ENCODE measurements at places on chromosomes 6 and 20. TPM values are rescaled to one million over a fixed set of nuclear protein-coding genes. Genes with fewer than 3 reads are reported as not detected.

SIRPD gene
- total RNA-seq = not detected

CNKSR3 gene
- 7.7 TPM for total RNA-seq

PRPF6 gene
- total RNA-seq = 55.3 TPM

HLA-A gene
- total RNA-seq = 478 TPM

LRFN2 gene
- total RNA-seq = not detected

ADAM33 gene
- 229 TPM for total RNA-seq

OR2J3 gene
- total RNA-seq = not detected

CLIC5 gene
- 0.16 TPM for total RNA-seq

SRSF12 gene
- total RNA-seq = 0.36 TPM

FOXQ1 gene
- 1.5 TPM for total RNA-seq

NKX2-4 gene
- not detected for total RNA-seq

PPP1R3G gene
- total RNA-seq = 6.2 TPM

OR2H1 gene
- not detected for total RNA-seq

C20orf141 gene
- not detected for total RNA-seq

ASIP gene
- total RNA-seq = 0.32 TPM

GPR6 gene
- total RNA-seq = not detected

FOXA2 gene
- total RNA-seq = not detected

GSTA2 gene
- total RNA-seq = not detected

VNN1 gene
- total RNA-seq = not detected

SSTR4 gene
- 0.16 TPM for total RNA-seq

OR12D3 gene
- not detected for total RNA-seq

APCDD1L gene
- 9.8 TPM for total RNA-seq

POPDC3 gene
- 50.3 TPM for total RNA-seq

ZSCAN16 gene
- total RNA-seq = 1.9 TPM

VWA7 gene
- 0.97 TPM for total RNA-seq

CDSN gene
- total RNA-seq = not detected

CD93 gene
- 0.32 TPM for total RNA-seq

PGM3 gene
- total RNA-seq = 91.2 TPM

LY6G6D gene
- not detected for total RNA-seq

PDE7B gene
- 50.4 TPM for total RNA-seq

TTLL9 gene
- total RNA-seq = not detected

UNC5CL gene
- total RNA-seq = 0.12 TPM

PNLDC1 gene
- 0.81 TPM for total RNA-seq

SPTLC3 gene
- total RNA-seq = 3.6 TPM

PRSS16 gene
- not detected for total RNA-seq

ARHGAP18 gene
- total RNA-seq = 32.9 TPM

TSPYL4 gene
- total RNA-seq = 24.8 TPM

SEMG2 gene
- total RNA-seq = not detected

IGF2R gene
- total RNA-seq = 95.2 TPM

LY6G6F gene
- not detected for total RNA-seq

LTA gene
- not detected for total RNA-seq

NRN1 gene
- 117 TPM for total RNA-seq

MYLIP gene
- 66.1 TPM for total RNA-seq

WDR27 gene
- total RNA-seq = 28.7 TPM

SAMD10 gene
- total RNA-seq = 0.49 TPM

PHACTR2 gene
- 54.8 TPM for total RNA-seq

MYCT1 gene
- total RNA-seq = 0.16 TPM

RIN2 gene
- 141 TPM for total RNA-seq

HCRTR2 gene
- not detected for total RNA-seq

HRH3 gene
- not detected for total RNA-seq

FOXC1 gene
- total RNA-seq = 2.3 TPM

All from hair follicle dermal papilla cell (primary cell).